ENCODE measurements at places on chromosomes 2 and 18.

- DNase-seq = no peak
Measured at GRCh38 chr2:8821276-8822217, 15.9 kb downstream of the KIDINS220 start.

DNA sequence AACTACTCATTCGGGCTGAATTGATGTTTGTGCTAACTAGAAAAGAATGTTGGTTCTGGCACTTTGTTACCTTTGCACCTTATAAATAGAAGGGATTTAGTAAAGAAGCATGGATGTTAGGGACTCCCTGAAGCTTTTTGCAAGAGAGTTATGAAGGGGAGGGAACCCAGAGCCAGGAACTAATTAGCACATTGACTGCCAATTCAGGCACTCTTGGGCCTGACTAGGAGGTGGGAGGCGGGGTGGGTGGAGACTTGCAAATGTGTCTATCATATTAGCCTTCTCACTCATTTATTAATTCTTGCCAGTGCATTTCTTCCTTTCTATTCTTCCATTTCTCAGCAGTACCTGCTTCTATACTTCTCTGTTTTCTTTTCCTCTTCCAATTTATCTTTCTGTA lies 1022.4 kb downstream of the TMEM182 start:
- DNase-seq = no peak

DNA sequence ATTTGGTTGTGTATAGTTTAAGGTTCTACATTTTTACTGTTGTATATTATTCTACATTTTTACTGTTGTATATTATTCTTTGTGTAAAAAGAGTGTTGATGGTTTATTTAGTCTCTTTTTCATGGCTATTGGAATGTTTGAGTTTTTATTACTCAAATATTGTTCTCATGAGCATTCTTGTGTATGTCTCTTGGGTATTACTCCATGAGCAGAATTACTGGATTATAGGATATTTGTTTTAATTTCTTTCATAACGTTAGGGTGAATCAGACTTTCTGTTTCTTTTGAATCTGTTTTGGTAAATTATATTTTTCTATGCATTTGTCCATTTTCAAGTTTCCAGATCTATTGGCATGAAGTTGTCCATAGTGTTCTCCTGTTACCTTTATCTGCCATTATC lies 111.6 kb downstream of the DYNAP start:
- no peak for DNase-seq

DNA sequence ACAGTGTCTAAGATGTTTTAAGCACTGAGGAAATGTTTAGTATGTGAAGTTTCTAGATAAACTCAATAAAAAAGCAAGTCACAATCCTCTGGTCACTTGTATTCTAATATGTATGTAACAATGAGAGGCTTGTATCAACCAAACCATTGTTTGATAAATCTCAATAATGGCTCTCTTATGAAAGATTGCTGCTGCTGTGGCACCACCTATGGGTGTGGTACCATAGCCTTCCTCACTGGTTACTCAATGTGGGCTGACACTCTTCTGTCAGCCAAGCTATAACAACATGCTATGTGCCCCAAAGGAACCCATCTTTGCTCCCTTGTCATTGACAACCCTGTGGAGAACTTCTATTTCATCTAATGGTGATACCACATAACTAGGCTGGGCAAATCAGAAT lies 12.6 kb upstream of the RAB1A start:
- no peak for DNase-seq

- no peak for DNase-seq
Measured at GRCh38 chr2:62857139-62857931, 151.8 kb downstream of the EHBP1 start.

- DNase-seq = no peak
Measured at GRCh38 chr2:148568597-148568996, 76.0 kb upstream of the EPC2 start.

DNA sequence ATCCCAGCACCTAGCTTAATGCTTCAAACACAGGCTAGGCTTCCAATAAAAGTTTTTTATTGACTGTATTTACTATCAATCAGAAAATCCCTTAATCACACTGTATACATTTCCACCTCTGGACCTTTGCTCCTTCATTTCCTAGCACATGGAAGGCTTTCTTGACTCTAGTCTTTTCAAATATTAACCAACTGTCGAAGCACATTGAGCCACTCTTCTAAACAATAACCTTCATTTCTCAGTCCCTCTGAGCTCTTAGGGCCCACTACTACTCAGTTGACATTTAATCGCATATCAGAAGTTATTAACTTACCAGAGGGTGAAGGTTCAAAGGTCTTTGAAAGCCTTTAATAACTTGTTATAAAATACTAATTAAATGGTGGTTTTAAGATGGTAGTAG lies 37.4 kb downstream of the CERKL start:
- DNase-seq = no peak

DNA sequence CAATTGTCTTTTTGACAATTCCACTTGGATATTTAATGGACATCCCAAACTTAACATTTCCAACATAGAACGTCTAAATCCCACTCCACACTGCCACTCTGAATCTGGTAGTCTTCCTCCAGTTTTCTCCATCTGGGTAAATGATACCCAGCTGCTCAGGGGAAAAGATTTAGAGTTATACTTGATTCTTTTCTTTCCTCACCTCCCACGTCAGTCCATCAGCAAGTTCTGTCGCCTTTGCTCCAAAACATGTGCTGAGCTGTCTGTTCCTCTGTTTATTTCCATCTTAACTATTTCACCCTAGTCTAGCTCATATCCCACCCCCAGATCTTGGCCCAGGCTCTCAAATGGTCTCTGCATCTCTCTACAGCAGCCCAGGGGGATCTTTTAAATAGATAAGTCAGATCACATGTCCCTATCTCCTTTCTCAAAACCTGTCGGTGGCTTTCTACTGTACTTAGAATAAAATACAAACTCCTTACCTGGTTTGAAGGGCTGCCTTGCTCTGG lies 43.4 kb upstream of the GMCL1 start:
- DNase-seq = no peak

GRCh38 chr2:217731805-217732204 lies 271.0 kb downstream of the TNS1 start:
- DNase-seq = no peak

GRCh38 chr2:217356781-217357180 lies 496.9 kb upstream of the TNP1 start:
- no peak for DNase-seq

- DNase-seq = no peak
Measured at GRCh38 chr18:48643262-48643661, 104.4 kb downstream of the CTIF start.

DNA sequence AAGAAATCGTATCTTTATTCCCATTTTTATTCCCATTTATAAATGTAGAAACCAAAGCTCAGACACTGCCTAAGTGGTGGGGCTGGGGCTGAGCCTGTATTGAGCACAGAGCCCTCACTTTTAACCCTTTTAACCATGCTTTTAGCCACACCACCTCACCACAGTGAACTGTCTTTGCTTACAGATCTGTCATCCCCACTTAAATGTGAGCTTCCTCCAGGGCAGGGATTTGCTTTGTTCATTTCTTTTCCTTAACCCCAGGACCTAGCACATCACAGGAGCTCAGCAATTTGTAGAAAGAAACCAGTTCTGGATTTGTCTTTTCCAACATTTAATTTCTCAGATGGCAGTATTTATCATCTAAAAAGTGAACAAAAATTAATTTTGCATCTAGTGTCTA lies 2.2 kb downstream of the BOD1L2 start:
- DNase-seq = no peak

GRCh38 chr2:28662468-28663181 lies 89.0 kb upstream of the PPP1CB start:
- no peak for DNase-seq

DNA sequence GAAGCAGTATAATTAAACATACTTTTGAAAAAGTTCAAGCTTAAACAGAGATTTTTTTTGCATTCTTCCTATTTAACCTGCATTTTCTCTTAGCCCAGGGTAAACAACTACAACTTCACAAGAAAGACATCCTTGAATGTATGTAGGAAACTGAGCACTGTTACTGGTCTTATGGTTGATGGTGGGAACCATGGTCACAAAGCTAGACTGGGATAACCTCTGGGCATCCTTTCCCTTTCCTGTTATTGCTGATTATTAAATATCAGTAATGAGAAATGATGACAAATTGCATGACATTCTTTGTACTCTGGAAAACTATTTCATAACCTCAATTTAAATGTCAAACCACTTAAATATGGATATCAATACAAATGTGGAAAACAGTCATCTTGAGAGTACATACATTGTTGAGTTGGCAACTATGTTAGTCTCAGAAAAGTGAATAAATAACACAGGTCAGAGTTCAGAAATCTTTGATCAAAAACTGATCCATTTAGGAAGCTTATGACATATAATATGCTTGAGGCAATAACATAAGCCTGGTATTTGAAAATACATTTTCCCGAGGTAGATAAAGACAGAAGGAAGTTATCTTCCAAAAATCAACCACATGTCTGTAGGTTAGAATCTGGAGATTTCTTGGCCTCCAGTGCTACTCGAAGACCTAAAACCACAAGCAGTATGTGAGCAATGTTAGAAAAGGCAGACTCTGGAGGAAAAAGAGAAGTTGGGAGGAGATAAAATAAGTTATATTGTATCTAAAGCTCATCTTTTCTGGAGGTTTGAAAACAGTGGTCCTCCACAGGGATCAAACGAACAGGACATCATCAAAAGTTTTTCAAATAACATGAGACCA lies 65.2 kb upstream of the ST8SIA5 start:
- no peak for DNase-seq

GRCh38 chr18:63603772-63604171 lies 16.6 kb downstream of the SERPINB13 start:
- no peak for DNase-seq

- DNase-seq = no peak
Measured at GRCh38 chr2:233006648-233007047, 6.4 kb downstream of the NGEF start.

DNA sequence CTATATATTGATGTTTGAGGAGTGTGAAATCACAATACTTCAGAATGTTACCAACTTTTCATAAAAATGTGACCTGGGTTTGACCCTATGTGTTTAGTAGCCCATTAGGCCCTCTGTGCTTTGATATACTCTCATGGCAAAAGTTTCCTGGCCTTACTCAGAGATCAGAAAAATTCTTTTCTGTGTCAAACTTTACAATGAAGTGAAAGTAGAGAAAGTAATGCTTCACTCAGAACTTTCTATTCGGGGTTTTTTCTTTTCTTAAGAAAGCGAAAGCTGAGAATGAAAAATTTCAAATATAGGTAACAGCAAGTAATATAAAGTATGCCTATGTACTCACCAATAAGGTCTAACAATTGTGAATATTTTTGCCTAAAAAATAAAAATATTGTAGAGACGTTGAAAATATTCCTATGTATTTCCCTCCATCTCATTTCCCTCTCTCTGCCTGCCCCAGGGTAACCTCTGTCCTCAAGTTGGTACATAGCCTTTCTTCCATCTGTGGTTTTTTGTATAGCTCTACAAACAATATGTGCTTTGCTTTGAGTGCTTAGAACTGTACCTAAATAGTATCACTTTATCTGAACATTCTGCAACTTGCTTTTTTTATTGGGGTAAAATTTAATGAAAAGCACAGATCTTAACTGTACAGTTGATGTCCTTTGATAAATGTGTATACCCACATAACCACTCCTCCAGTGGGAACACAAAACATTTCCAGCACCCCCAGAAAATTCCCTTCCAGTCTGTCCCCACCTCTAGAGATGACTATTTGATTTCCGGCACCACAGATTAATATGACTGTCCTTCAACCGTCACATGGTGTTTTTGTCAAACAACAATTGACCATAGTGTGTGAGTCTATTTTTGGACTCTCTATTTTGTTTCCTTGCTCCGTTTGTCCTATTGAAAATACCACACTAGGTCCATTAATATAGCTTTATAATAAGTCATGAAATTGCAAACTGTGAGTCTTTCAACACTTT lies 10.3 kb upstream of the ACKR3 start:
- no peak for DNase-seq

DNA sequence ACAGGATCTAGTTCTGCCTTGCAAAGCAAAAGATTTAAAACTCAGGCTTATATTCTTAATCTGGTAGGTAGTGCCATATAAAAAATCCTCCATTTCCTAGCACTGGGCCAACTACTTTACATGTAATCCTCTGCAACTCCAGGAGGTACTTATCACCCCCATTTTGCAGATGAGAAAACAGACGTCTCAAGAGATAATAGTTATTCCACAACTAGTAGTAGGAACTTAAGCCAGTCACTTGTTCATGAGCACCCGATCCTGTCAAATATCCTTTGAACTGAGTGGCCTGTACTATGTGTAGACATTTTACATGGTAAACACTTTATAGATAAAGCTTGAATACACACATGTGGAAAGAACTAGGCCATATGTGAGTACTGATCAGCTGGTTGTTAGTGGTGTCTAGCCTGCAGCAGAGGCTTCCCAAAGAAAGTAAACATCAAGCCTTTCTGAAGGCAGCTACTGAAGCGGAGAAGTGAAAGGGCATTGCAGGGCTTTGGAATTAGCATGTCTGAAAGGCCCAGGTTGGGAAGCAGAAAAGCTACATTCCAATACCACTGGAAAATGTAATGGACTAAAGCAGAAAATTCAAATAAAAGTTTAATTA lies 48.0 kb downstream of the NAB1 start:
- DNase-seq = no peak

GRCh38 chr2:30981510-30981909 lies 156.7 kb downstream of the GALNT14 start:
- no peak for DNase-seq

GRCh38 chr2:237966250-237966564 lies 607 bp upstream of the UBE2F start:
- DNase-seq = no peak

GRCh38 chr18:49094979-49095632 lies 144.3 kb upstream of the SMAD7 start:
- DNase-seq = no peak

DNA sequence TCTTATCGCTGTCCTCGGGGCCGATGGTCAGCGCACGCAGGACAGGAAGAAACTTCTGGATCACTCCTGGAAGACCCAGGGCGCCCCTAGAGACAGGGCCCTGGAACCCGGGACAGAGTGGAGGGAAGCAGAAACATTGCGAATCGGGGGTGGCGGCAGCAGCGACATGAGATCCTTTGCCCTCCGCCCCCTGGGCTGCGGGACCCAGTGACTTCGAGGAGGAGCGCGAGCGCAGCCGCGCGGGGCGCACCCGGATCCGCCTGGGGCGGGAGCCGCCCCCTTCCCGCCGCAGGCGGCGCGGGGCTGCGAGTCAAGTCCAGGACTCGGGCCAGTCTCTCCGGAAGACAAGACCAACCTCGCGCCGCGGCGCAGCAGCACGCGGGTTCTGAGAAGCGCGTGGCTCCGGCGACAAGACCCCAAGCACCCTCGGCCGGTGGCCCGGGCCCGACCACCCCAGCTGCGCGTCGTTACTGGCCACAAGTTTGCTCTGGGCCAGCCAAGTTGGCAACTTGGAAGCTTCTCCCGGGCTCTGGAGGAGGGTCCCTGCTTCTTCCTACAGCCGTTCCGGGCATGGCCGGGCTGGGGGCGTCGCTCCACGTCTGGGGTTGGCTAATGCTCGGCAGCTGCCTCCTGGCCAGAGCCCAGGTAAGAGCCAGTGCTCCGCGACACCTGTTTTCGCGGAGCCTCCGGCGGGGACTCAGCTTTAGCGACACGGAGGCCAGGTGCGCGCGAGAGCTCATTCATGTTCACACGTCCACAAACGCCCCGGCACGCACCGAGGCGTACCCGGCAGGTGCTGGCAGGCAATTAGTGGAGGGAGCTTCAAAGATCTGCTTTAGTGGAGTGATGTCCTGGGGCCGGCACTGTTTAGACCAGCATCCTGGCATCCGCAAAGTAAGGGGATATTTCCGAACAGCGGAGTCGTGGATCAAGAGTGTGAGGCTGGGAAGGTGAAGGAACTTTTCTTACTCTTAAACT lies at the start of gene PTH2R:
Gene PTH2R (plus strand): TSS at position 319 of the 978 bp plus-strand sequence. CDS start 252 bp downstream, at position 571.
- DNase-seq = no peak
